Common myeloid progenitor, CD34-positive (primary cell): ENCODE measurements at places on chromosomes 4 and X.

- no peak overlapping the region for H3K27ac ChIP-seq
- H3K36me3 ChIP-seq: no peaks in the 10 kb centered on the region
- no peak overlapping the region for H3K4me3 ChIP-seq
- DNase-seq: no peak
These were observed 4.4 kb upstream of the ADH1C start for GRCh38 chr4:99356992-99357391.

DNA sequence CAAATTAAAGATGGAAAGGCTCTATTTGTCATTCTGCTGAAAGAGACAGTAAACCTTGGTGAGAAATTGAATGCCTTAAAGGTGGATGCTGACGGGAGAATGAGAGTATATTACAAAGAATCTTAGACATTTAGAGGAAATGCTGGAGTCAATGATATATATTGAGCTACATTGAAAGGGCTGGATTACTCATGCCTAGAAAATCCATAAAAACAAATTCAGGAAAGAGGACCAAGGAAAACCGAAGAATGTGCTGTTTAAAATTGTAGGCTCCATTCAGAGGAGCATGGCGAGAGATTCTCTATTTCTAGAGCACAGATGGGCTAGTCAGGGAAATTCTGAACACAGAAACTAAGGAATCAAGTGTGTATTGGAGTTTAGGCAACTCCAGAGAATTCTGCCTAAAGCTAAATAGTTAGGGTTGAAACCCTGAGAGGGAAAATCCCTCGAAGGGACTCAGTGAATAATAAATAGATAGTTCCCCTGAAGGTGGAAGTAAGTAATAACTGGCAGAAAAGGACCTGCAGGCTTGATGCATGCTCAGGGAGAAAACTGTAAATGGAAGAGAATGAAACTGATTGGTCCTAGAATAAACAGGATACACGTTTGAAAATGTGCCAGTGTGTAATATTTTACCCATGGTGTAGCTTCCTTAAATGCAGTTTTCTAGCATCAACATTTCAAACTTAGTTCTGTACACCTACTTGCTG is 1532.4 kb upstream of the TENM3 start:
- H3K27ac ChIP-seq: no peak overlapping the region
- H3K4me3 ChIP-seq: no peak overlapping the region
- no peaks in the 10 kb centered on the region for H3K4me1 ChIP-seq
- DNase-seq: no peak

- H3K27ac ChIP-seq: no peak overlapping the region
- H3K36me3 ChIP-seq: no peaks in the 10 kb centered on the region
- no peak overlapping the region for H3K4me3 ChIP-seq
These were observed 37.9 kb upstream of the NKAP start for GRCh38 chrX:119981286-119982070.

DNA sequence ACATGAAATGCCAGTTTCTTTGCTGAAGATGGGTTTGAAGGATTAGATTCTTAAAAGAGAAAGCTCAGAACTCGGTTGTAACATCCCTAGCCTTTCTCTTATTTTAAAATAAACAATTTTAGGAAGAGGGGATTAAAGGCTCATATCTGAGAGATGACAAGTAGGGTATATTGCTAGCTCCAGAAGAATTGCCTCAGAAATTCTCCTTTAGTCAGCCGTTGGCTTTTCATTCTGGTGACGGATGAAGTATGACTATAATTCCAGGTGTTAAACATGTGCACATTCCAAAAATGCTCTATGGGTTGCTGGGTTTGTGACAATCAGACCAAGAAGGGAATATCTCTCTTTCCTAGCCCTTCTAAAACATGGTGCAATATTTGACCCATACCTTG is 17.8 kb downstream of the DKK2 start:
- H3K36me3 ChIP-seq: no peaks in the 10 kb centered on the region
- no peak overlapping the region for H3K27ac ChIP-seq
- no peaks in the 10 kb centered on the region for H3K27me3 ChIP-seq
- no peak overlapping the region for H3K4me3 ChIP-seq
- no peaks in the 10 kb centered on the region for H3K4me1 ChIP-seq

GRCh38 chrX:51891821-51892551 is 1.4 kb upstream of the MAGED1 start:
- H3K4me3 ChIP-seq: no peak overlapping the region
- peak; percentile 14 for DNase-seq
- H3K36me3 ChIP-seq: peaks cover 7% of the 10 kb centered on the region
- H3K27me3 ChIP-seq: no peaks in the 10 kb centered on the region

DNA sequence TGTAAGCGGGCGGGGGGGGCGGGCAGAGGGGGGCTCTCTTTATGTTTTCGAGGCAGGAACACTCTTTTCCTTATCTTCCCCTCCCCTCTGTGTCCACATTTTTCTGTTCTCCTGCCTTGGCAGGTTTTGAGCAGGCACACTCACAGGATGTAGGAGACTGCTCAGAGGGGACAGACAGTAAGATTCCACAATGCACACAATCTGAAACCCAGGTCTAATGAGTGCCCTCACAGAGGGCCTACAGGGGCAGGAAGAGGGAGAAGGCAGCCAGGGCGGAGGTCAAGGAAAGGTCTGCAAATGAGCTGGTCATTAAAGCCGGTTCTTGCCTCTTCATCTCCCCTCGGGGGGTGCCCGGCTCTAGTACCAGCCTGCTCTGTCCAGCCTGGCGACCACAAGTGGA is 106.1 kb upstream of the ATP6AP2 start:
- no peak overlapping the region for H3K4me3 ChIP-seq
- peaks cover 12% of the 10 kb centered on the region for H3K4me1 ChIP-seq
- no peak for DNase-seq
- no peak overlapping the region for H3K27ac ChIP-seq
- H3K27me3 ChIP-seq: no peaks in the 10 kb centered on the region

- peak; percentile 33 for DNase-seq
- no peak overlapping the region for H3K4me3 ChIP-seq
- peaks cover 17% of the 10 kb centered on the region for H3K4me1 ChIP-seq
- H3K27ac ChIP-seq: no peak overlapping the region
- no peaks in the 10 kb centered on the region for H3K27me3 ChIP-seq
These were observed 316.9 kb upstream of the NOCT start for GRCh38 chr4:138698641-138699040.

- H3K4me1 ChIP-seq: peaks cover 15% of the 10 kb centered on the region
- no peak for DNase-seq
These were observed 10.0 kb upstream of the HAND2 start for GRCh38 chr4:173539986-173540385.

GRCh38 chr4:34534916-34535315 is 1709.4 kb downstream of the ARAP2 start:
- H3K4me1 ChIP-seq: no peaks in the 10 kb centered on the region
- no peaks in the 10 kb centered on the region for H3K36me3 ChIP-seq
- no peaks in the 10 kb centered on the region for H3K27me3 ChIP-seq
- H3K27ac ChIP-seq: no peak overlapping the region
- DNase-seq: no peak
- H3K4me3 ChIP-seq: no peak overlapping the region

GRCh38 chrX:23390979-23391378 is 56.3 kb downstream of the PTCHD1 start:
- no peak overlapping the region for H3K27ac ChIP-seq
- no peaks in the 10 kb centered on the region for H3K4me1 ChIP-seq
- H3K36me3 ChIP-seq: no peaks in the 10 kb centered on the region
- H3K4me3 ChIP-seq: no peak overlapping the region

DNA sequence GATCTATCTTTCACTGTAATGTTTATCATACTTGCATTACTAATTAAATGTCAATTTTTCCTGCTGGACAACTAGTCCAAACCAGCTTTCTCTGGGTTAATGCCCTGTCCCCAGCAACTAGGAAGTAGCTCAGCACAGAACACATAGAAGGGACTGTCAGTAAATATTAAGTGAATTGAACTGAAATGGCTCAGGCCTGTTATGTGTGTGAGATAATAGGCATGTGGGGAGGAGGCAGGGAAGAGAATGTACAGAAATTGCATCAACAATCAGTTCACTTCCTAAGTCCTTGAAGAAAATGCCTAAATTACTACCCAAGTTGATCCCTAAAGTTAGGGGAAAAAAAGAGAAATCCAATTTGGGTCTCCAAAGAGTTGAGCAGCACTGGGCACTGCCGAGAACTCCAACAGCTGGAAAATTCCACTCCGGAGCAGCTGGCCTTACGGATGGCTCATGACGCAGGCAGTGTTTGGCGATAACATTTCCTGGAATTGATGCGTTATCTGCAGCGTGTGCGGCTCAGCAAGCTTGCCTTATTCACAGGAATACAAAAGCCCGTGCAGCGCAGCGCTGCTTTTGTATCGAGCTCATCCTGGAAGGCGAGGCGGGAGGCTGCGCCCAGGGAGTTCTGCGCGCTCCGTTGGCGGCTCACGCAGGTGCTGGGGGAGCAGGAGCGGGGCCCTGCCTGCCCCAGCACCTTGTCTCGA is 297.3 kb upstream of the LCORL start:
- H3K4me1 ChIP-seq: no peaks in the 10 kb centered on the region
- no peak for DNase-seq
- no peak overlapping the region for H3K4me3 ChIP-seq
- no peaks in the 10 kb centered on the region for H3K27me3 ChIP-seq
- H3K36me3 ChIP-seq: no peaks in the 10 kb centered on the region

- no peak overlapping the region for H3K4me3 ChIP-seq
- H3K36me3 ChIP-seq: no peaks in the 10 kb centered on the region
- H3K27me3 ChIP-seq: no peaks in the 10 kb centered on the region
- no peaks in the 10 kb centered on the region for H3K4me1 ChIP-seq
- DNase-seq: no peak
These were observed 210.6 kb upstream of the FAT1 start for GRCh38 chr4:186934244-186934643.

GRCh38 chr4:13521047-13521446 is 23.3 kb downstream of the NKX3-2 start:
- H3K27me3 ChIP-seq: peaks cover 65% of the 10 kb centered on the region
- no peak overlapping the region for H3K27ac ChIP-seq
- H3K4me1 ChIP-seq: no peaks in the 10 kb centered on the region
- H3K36me3 ChIP-seq: peaks cover 11% of the 10 kb centered on the region
- H3K4me3 ChIP-seq: no peak overlapping the region
- DNase-seq: no peak

GRCh38 chr4:74189331-74190043 is 31.6 kb downstream of the MTHFD2L start:
- peak; percentile 78 for DNase-seq
- no peaks in the 10 kb centered on the region for H3K4me1 ChIP-seq
- H3K36me3 ChIP-seq: no peaks in the 10 kb centered on the region
- H3K4me3 ChIP-seq: no peak overlapping the region
- no peaks in the 10 kb centered on the region for H3K27me3 ChIP-seq

DNA sequence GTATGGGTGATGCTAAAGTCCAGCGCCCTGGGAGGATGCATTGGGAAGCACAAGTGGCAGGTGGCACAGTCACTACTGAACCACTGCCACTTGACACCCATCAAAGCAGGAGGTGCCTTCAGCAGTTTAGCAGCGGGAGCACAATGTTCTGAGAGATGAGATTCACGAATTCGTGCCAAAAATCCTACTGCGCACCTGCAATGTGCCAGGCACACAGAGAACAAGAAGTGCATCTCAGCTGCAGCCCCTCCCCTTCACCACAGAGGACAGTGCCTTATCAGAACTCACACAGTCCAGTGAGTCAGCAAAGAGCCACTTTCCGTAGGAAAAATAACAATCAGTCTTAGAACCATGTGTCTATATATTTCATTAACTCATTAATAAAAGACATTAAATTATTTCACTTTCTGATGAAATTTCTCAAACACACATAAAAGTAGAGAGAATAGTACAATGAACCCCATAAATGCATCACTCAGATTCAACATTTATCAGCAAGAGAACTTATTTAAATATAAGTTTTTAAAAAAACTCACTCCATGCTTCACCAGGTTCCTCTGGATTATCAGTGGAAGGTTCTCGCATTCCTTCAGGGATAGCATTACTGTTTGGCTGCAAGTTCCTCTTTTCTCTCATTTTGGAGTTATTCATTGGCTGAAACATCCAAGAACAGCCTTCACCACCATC is 47.0 kb downstream of the BEND2 start:
- H3K4me1 ChIP-seq: no peaks in the 10 kb centered on the region
- no peaks in the 10 kb centered on the region for H3K36me3 ChIP-seq
- DNase-seq: peak; percentile 70
- H3K4me3 ChIP-seq: no peak overlapping the region

- no peak overlapping the region for H3K4me3 ChIP-seq
- no peaks in the 10 kb centered on the region for H3K36me3 ChIP-seq
- no peak overlapping the region for H3K27ac ChIP-seq
- DNase-seq: no peak
- no peaks in the 10 kb centered on the region for H3K27me3 ChIP-seq
These were observed 39.4 kb downstream of the GEMIN8 start for GRCh38 chrX:13990126-13990800.

DNA sequence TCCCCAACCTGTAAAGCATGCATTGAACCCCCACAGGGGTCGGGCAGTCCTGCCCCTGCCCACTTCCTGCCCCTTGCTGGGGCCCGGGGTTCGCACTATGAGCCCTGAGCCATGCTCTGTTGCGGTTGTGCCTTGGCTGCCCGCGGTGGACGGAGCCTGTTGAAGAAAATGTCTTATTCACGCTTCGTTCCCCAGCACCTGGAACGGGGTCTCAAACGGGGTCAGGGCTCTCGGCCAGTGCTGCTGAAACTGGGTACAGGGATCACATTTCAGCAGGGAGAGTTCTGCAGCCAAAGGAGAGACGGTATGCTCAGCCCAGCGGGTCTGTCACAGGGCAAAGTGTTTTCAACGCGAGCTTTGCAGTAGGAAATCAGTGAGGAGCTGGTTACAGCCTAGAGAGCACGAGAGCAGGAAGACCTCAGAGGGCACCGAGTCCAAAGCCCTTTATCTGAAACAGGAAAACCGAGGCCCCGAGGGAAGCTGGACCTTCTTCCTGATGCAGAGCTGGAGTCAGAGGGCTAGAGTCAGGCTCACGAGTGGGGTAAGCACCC is 46.3 kb upstream of the AFAP1 start:
- no peak overlapping the region for H3K4me3 ChIP-seq
- DNase-seq: no peak
- H3K4me1 ChIP-seq: peaks cover 1% of the 10 kb centered on the region
- peaks cover 58% of the 10 kb centered on the region for H3K27me3 ChIP-seq
- H3K27ac ChIP-seq: no peak overlapping the region
- no peaks in the 10 kb centered on the region for H3K36me3 ChIP-seq

- no peaks in the 10 kb centered on the region for H3K4me1 ChIP-seq
- H3K27ac ChIP-seq: no peak overlapping the region
- no peak for DNase-seq
- H3K36me3 ChIP-seq: no peaks in the 10 kb centered on the region
- H3K27me3 ChIP-seq: no peaks in the 10 kb centered on the region
- no peak overlapping the region for H3K4me3 ChIP-seq
These were observed 200.0 kb downstream of the IL1RAPL1 start for GRCh38 chrX:28787206-28787605.

GRCh38 chrX:291411-291901 is 10.3 kb downstream of the PLCXD1 start:
- no peak overlapping the region for H3K27ac ChIP-seq
- no peak for DNase-seq
- no peaks in the 10 kb centered on the region for H3K27me3 ChIP-seq

- H3K4me3 ChIP-seq: no peak within 1 kb of the TSS
- H3K27ac ChIP-seq: no peak within 1 kb of the TSS
- DNase-seq: peak; percentile 64
- H3K4me1 ChIP-seq: no peaks in the 10 kb centered on the region
These were observed at the start of gene SRPX2 for GRCh38 chrX:100643956-100644860. Gene SRPX2 (plus strand): TSS chrX:100644199. CDS start chrX:100646323, 2,124 bp downstream.

- H3K4me1 ChIP-seq: no peaks in the 10 kb centered on the region
- DNase-seq: no peak
- no peaks in the 10 kb centered on the region for H3K27me3 ChIP-seq
- H3K36me3 ChIP-seq: no peaks in the 10 kb centered on the region
- H3K4me3 ChIP-seq: no peak overlapping the region
These were observed 311.4 kb upstream of the FSTL5 start for GRCh38 chr4:162475246-162475645.
